ENCODE measurements at places on chromosomes 5 and 9. TPM values are rescaled to one million over a fixed set of nuclear protein-coding genes. Genes with fewer than 3 reads are reported as not detected.
A peak's percentile ranks its signal among the peaks of the same experiment; 100 is the strongest.

The SNCB gene
- total RNA-seq, result not detected

The CD72 gene
- total RNA-seq, result 1.8 TPM

- peak overlapping the region; percentile 90 for H3K4me3 ChIP-seq
- peak; percentile 22 for DNase-seq
- H3K4me1 ChIP-seq, result peaks cover 9% of the 10 kb centered on the region
- H3K27ac ChIP-seq, result peak overlapping the region; percentile 59
These were observed 905 bp downstream of the CDK9 start for GRCh38 chr9:127786773-127787104.

GRCh38 chr5:5103245-5103644 lies 36.9 kb upstream of the ADAMTS16 start:
- H3K4me1 ChIP-seq, result peaks cover 6% of the 10 kb centered on the region
- H3K27me3 ChIP-seq, result no peaks in the 10 kb centered on the region
- no peak overlapping the region for H3K4me3 ChIP-seq
- DNase-seq, result no peak
- H3K27ac ChIP-seq, result no peak overlapping the region

DNA sequence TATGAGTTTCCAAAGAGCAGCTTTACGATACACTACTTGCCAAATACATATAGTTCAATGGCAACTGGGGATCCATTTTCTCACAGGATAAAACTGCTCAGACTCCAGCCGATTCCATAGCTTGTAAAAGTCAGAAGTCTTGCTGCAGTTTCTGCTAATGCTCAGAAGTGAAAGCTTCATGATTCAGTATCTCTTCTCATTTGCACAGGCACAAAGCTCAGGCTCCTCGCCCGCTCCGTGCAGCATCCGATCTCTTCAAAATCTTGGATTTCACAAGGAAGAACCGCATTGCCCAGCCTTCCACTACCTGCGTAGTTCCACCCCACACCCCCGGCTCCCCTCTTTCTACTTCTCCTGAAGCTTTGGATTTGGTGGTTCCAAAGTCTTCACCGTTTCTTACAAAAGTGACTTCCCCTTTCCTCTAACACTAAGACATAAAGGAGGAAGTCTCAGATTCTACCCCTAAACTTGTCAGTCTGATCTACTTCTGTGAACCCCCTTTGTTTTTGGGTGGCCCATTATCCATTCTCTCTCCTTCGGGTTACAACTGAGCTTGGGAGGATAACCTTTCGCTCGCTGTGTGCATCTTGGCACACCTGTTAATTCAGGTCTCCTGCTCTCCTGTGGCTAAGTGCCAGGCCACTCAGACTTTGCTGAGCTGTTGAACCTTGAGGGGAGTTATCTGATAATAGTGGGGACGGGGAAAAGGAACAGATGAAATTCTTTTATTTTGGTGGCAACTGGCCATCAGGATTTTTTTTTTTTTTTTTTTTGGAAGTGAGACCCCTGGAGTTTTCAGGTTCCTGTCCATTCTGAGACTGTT lies 194.1 kb downstream of the GNA14 start:
- DNase-seq, result no peak
- no peak overlapping the region for H3K4me3 ChIP-seq
- no peaks in the 10 kb centered on the region for H3K36me3 ChIP-seq
- no peak overlapping the region for H3K27ac ChIP-seq
- H3K27me3 ChIP-seq, result no peaks in the 10 kb centered on the region
- H3K4me1 ChIP-seq, result peaks cover 23% of the 10 kb centered on the region

GRCh38 chr9:20884985-20885593 lies 146.4 kb downstream of the HACD4 start:
- H3K36me3 ChIP-seq, result peaks cover 2% of the 10 kb centered on the region
- H3K4me3 ChIP-seq, result no peak overlapping the region
- H3K27me3 ChIP-seq, result no peaks in the 10 kb centered on the region
- peak; percentile 65 for DNase-seq
- H3K27ac ChIP-seq, result no peak overlapping the region
- no peaks in the 10 kb centered on the region for H3K4me1 ChIP-seq

DNA sequence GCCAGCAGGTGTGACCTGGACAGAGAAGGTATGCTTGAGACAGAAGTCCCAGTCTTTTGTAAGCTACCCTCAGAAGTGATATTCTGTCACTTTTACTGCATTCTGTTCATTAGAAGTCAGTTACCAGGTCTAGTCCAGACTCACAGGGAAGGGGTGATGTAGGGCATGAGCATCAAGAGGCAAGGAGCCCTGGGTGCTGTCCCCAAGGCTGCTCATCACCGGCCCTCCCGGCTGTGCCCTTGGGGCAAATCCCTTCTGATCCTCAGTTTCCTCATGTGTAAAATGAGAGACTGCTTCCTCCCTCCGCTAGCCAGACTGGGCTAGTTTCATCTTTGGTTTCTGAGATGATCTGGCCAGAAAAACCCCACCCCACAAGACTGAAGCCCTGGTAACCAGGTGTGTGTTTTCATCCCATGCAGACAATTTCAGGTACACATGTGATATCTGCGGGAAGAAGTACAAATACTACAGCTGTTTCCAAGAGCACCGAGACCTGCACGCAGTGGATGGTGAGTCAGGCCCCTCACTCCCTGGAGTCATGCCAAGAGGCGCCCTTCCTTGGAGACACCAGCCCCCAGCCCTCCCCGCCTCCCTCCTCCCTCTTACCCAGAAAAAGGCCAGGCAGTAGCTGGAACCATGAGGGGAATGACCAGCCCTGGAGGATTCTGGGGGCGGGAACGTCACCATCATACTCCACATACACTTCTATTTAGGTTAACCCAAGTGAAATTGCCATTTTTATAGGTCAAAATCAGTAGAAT lies 71.0 kb downstream of the AMBP start:
- peaks cover 5% of the 10 kb centered on the region for H3K36me3 ChIP-seq
- DNase-seq, result no peak
- no peaks in the 10 kb centered on the region for H3K4me1 ChIP-seq
- H3K27me3 ChIP-seq, result no peaks in the 10 kb centered on the region

DNA sequence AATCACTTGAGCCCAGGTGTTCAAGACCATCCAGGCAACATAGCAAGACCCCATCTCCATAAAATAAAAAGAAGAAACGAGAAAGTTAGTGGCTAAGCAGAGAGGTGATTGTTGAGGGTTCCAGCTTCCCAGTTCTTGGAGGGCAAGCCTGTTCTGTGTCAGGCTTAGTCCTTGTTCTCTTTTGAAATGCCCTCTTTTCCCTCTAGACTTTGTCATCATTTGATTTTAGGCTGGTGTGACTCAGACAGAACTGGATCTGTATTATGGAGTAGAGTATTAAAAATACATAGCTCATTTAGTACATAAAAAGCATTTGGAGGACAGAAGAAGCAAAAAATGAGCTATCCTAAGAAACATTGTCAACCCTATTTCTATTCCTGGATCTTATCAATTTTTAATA lies 159.4 kb downstream of the CD180 start:
- DNase-seq, result no peak
- no peaks in the 10 kb centered on the region for H3K27me3 ChIP-seq
- H3K4me3 ChIP-seq, result no peak overlapping the region
- no peak overlapping the region for H3K27ac ChIP-seq
- peaks cover 31% of the 10 kb centered on the region for H3K4me1 ChIP-seq

The KCNIP1 gene
- not detected for total RNA-seq

The ADRB2 gene
- 6.9 TPM for total RNA-seq

The ZBED3 gene
- total RNA-seq, result 14.8 TPM

The FABP6 gene
- not detected for total RNA-seq

The AJM1 gene
- 5.6 TPM for total RNA-seq

The CBY3 gene
- total RNA-seq, result not detected

- no peak for DNase-seq
- no peaks in the 10 kb centered on the region for H3K36me3 ChIP-seq
- no peak overlapping the region for H3K27ac ChIP-seq
- H3K4me1 ChIP-seq, result no peaks in the 10 kb centered on the region
- H3K27me3 ChIP-seq, result no peaks in the 10 kb centered on the region
These were observed 1907.5 kb upstream of the CDH9 start for GRCh38 chr5:28945859-28946258.

The CCDC180 gene
- 5.1 TPM for total RNA-seq

DNA sequence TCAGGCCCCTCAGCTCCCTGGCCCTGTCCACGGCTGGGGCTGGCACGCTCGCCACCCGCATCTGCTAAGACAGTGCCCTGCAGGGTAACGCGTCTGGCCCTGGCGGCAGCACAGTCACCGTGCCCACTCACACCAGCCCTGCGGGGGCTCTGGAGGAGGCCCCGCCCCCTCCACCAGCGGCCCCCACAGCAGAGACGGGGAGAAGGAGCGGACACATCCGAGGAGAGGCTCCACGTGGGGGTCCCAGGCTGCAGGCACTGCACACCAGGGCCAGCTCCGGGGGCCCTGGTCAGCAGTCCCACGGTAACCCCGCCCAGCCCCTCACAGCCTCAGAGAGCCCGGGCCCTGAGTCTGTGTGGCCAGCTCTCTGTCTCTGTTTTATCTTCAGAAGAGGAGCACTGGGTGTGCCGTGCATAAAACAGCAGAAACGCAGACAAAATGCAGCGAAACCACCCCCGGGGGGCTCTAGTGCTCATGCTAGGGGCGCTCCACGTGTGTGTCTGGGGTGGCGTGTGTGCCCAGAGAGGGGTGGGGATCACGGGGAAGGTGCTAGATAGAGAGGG lies 47.5 kb upstream of the NRARP start:
- peaks cover 8% of the 10 kb centered on the region for H3K36me3 ChIP-seq
- no peak for DNase-seq
- no peaks in the 10 kb centered on the region for H3K27me3 ChIP-seq

- H3K4me1 ChIP-seq, result no peaks in the 10 kb centered on the region
- peaks cover 4% of the 10 kb centered on the region for H3K27me3 ChIP-seq
- no peak overlapping the region for H3K27ac ChIP-seq
- H3K36me3 ChIP-seq, result no peaks in the 10 kb centered on the region
- H3K4me3 ChIP-seq, result no peak overlapping the region
These were observed 13.4 kb upstream of the STRBP start for GRCh38 chr9:123281659-123282350.

- peaks cover 30% of the 10 kb centered on the region for H3K27me3 ChIP-seq
- no peaks in the 10 kb centered on the region for H3K36me3 ChIP-seq
- no peak overlapping the region for H3K27ac ChIP-seq
- DNase-seq, result no peak
- no peak overlapping the region for H3K4me3 ChIP-seq
- no peaks in the 10 kb centered on the region for H3K4me1 ChIP-seq
These were observed 282.2 kb upstream of the FAM174A start for GRCh38 chr5:100252944-100253343.

DNA sequence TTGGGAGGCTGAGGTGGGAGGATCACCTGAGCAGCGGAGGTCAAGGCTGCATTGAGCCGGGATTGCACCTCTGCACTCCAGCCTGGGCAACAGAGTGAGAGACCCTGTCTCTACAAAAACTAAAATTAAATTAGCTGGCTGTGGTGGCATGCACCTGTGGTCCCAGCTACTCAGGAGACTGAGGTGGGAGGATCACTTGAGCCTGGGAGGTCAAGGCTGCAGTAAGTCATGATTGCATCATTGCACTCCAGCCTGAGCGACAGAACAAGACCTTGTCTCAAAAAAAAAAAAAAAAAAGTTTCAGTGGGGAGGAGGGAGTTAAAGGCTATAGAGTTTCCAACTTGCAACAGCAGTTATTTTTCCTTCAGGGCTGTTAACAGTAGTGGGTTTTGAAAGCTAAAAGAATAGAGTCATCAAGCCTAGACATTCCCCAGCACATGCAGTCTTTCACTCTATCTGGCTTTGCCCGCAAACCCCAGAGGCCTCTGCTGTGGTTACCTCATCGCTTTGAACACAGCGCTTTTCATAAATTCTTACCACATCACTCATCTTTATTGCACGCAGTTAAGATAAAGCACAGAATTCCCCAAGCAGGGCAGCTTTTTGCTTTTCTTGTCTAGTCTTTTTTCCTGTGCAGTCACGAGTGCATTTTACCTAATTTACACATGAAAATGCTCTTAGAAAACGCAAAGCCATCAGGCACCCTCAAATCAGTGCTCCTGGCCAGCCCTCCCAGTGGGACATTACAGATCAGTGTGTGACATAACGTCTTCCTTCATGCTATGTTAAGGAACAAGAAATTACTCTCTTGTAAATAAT lies 8.7 kb upstream of the SLC2A8 start:
- DNase-seq, result peak; percentile 93
- no peaks in the 10 kb centered on the region for H3K27me3 ChIP-seq
- H3K4me3 ChIP-seq, result peak overlapping the region; percentile 14
- no peaks in the 10 kb centered on the region for H3K36me3 ChIP-seq
- H3K4me1 ChIP-seq, result peaks cover 14% of the 10 kb centered on the region

- H3K27me3 ChIP-seq, result peaks cover 22% of the 10 kb centered on the region
- no peak overlapping the region for H3K27ac ChIP-seq
- no peak for DNase-seq
- H3K36me3 ChIP-seq, result no peaks in the 10 kb centered on the region
These were observed 86.1 kb downstream of the EDIL3 start for GRCh38 chr5:84298628-84299027.

GRCh38 chr9:87824216-87824875 lies 58.3 kb upstream of the SPATA31E1 start:
- H3K36me3 ChIP-seq, result no peaks in the 10 kb centered on the region
- no peaks in the 10 kb centered on the region for H3K4me1 ChIP-seq
- H3K4me3 ChIP-seq, result no peak overlapping the region
- no peak for DNase-seq
- no peak overlapping the region for H3K27ac ChIP-seq

The ASPN gene
- 0.12 TPM for total RNA-seq

DNA sequence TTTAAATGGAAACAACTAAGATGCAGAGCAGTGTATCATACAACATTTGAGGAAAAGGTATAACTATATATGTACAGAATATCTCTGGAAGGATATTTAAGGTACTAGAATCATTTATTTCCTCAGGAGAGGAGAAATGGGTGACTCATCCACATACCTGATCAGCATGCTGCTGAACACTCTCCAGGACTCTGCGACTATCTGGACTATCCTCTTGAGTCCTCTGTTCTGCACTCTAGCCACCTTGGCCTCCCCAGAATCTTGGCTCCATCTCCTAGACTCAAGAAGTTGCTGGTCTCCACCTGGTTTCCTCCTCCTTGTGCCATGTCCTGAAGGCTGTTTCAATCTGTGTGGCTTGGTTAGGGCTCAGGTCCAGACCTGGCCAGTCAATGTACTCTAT lies 8.8 kb upstream of the PRDM6 start:
- H3K36me3 ChIP-seq, result no peaks in the 10 kb centered on the region
- H3K4me1 ChIP-seq, result no peaks in the 10 kb centered on the region
- no peak overlapping the region for H3K27ac ChIP-seq
- H3K4me3 ChIP-seq, result no peak overlapping the region
- peak; percentile 25 for DNase-seq

The LIFR gene
- total RNA-seq, result 3.7 TPM

The SYK gene
- 6.7 TPM for total RNA-seq

Measured in MCF 10A (cell line).